ENCODE measurements at places on chromosomes 6 and 20.

GRCh38 chr6:131216246-131216645 lies 81.0 kb downstream of the AKAP7 start:
- peak; percentile 55 for DNase-seq

DNA sequence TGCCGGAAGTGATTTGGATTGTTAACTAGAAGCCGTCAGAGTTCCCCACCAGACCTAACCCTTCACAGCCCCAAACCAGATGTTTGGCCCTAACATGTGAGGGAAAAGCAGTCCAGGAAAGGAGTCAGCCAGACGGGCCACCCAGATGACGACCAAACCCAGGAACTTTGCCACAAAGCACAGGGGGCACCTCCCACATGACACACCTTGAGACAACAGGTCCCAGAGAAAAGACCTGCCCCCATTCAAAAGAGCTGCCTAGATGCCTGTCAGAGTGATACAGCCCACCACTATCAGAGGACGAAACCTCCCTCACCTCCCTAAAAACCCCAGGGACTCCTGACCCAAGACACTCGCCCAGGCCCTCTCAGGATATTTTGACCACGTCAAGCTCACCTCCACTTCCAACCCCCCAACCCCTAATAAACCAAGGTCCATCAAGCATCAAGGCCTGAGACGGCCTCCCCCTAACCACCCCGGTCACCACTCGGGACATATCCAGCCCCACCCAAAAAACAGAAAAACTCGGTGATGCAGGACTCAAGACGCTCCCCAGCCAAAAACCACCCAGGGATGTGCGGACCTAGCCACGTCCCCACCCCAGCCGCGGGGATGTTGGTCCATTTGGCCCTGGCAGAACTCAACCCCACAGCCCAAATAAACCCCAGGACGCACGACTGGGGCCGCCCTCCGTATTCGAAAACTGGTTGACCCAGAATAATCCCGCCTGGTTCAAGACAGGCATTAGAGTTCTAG lies 662 bp downstream of the ZNF343 start:
- DNase-seq, result peak; percentile 22

DNA sequence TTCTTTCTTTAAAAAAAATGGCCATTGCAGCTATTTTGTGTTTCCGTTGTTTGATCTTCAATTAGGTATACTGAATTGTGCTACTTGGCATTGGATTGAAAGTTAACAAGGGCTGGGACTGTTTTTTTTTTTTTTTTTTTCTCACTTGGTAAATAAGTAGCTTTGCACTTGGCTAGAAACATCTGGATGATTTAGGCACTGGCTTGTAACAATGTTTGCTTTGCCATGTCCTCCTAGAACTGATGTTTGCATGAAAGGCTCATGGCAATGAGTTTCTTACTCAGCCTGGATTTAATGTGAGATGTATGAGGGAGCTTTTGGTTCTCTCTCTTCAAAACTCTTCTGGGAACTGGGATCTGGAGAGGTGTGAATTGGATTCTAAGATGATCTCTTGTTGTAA lies 414.1 kb downstream of the CDH26 start:
- DNase-seq, result no peak

DNA sequence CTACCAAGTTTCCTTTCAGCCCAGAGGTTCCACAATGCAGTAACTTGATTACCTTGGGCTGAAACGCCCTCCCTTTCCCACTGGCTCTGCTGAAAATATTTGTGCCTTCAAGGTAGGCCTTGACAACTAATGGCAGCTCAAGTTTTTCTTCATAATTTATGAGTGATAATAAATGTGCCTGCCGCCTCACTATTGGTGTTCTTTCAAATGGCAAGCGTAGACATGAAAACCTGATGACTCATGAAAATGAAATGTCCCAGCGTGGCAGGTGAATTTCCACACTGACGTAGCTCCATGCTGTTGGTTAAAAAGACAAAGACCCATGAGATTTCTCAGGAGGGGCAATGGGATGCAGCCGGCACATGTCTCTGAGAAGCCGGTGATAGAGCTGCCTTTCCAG lies 107.2 kb upstream of the GGTLC1 start:
- DNase-seq, result no peak

- DNase-seq, result no peak
Observed at GRCh38 chr6:45988635-45989034, 27.0 kb downstream of the CLIC5 start.

DNA sequence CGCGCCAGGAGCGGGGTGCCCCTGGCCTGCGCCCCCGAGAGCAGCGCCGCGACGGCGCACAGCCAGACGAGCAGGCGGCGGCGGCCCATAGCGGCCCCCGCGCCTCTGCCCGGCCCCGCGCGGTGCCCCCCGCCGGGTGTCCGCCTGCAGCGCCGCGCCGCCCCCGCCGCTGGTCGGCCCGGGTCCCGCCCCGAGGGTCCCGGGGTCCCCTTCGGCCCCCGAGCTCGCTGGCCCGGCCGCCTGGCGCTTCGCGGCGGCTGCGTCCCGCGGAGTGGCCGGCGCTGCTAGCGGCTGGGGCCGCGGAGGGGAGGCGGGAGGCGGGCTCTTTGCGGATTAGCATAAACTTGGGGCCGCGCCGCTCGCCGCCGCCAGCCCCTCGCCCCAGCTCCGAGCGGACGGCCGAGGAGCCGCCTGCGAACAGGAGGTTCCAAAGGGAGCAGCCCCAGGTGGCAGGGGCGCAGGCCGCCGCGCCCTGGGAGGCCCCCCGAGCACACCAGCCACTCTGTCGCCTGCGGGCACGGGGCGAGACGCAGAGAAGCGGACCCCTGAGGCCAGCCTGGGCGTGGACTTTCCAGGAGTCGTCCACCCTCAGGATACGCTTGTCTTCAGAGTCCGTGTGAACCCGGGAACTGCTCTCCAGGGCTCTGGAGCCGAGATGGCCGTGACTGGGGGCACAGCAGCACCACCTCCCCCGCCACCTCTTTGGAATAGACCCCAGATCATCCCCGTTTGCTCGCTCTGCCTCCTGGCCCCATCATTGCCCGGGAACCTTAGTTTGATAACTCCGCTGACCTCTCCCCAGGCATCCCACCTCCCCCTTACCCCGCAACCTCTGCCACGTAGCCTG lies at the start of gene EMILIN3:
TSS of gene EMILIN3 (minus strand) at position 273 of the 847 bp plus-strand sequence. CDS start at position 89, 184 bp downstream.
- DNase-seq, result no peak

- DNase-seq, result peak; percentile 83
Observed at GRCh38 chr6:81562169-81562568, 190.3 kb downstream of the TENT5A start.

GRCh38 chr6:147621961-147622360 lies 113.5 kb downstream of the SAMD5 start:
- no peak for DNase-seq

DNA sequence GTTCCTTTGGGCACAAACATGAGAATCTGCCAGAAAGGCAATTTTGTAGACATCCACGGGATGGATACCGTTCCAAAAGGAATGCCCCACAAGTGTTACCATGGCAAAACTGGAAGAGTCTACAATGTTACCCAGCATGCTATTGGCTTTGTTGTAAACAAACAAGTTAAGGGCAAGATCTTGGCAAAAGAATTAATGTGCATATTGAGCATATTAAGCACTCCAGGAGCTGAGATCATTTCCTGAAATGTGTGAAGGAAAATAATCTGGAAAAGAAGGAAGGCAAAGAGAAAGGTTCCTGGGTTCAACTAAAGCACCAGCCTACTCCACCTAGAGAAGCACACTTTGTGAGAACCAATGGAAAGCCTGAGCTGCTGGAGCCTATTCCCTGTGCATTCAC lies 103.9 kb upstream of the ARG1 start:
- DNase-seq, result no peak

DNA sequence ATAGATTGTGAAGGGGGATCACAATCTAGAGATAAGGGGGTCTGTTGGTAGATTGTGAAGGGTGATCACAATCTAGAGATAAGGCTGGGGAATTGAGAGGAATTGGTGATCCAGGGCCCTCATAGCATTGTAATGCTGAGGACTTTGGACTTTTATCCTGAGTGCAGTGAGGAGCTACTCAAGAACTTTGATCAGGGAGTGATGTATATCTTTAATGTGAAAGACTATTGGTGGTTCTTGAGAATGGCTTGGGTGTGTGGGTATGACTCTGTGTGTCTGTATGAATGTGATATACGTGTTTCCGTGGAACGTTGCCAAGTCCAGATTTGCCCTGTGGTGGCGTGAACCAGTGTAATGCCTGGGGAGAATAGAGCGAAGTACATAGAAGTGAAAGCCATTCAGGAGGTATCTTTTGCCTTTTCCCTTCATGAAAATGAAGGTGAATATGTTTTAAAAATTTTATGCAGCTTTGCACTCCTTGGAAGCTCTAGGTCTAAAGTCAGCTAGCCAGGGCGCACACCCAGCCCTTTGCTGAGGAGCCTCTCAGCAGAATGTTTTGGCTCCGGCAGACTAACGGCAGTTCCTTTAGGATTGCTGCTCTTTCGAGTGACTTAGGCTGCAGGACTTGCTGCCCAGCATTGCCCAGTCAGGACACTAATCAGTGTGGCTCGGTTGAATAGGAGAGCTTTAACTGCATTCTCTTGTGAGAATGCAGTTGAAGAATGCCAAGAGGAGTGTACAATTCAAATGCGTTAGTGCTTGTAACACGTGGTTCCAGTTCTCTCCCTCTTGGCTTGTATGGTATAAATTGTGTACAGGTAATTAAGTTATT lies 3.5 kb downstream of the ZFAND3 start:
- DNase-seq, result no peak

Data from choroid plexus epithelial cell (primary cell).